Fibroblast of skin of left quadriceps (primary cell): ENCODE measurements at places on chromosomes 5 and 9.
A peak's percentile ranks its signal among the peaks of the same experiment; 100 is the strongest.

DNA sequence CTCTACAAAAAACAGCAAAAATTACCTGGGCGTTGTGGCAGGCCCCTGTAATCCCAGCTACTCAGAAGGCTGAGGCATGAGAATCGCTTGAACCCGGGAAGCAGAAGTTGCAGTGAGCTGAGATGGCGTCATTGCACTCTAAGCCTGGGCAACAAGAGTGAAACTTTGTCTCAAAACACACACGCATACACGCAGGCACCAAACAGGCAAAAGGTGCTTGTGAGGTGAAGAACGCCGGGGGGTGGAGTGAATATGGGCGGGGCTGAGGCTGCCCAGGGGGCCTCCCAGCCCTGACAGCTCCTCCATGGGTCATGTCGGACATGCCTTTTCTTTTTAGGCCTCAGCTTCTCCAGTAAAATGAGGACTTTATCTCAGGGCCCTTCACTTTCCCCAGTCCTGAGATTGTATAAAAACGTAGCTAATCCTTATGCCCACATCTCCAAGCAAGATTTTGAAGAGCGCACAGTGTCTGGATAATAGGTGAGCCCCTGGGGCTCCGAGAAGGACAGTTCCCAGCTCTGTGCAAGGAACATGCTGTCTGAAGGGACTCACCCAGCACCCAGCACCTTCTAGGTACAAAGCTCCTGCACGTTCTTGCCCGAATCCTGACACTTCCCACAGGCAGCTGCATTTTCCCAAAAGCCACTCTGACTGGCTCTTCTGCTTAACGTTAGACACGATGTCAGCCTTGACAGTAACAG lies 168.3 kb downstream of the COL23A1 start:
- no peak for DNase-seq

DNA sequence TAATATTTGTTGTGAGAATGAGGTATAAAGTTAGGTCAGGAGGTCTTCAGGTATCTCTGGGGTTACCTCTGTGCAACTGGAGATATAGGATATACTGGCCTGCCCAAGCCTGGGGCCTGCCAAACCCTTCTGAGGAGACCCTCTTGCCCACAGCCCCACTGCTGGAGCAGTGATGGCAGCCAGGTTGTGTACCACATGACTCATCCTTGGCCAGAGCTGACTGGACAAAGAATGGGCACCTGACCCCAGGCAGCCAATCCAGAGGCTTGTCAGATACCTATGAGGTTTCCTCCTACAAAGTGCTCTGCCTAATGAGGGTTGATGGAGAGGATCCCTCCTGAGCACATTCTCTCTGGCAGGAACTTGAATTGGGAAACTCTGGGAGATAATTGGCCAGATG lies 56.1 kb upstream of the TBC1D2 start:
- DNase-seq = no peak

DNA sequence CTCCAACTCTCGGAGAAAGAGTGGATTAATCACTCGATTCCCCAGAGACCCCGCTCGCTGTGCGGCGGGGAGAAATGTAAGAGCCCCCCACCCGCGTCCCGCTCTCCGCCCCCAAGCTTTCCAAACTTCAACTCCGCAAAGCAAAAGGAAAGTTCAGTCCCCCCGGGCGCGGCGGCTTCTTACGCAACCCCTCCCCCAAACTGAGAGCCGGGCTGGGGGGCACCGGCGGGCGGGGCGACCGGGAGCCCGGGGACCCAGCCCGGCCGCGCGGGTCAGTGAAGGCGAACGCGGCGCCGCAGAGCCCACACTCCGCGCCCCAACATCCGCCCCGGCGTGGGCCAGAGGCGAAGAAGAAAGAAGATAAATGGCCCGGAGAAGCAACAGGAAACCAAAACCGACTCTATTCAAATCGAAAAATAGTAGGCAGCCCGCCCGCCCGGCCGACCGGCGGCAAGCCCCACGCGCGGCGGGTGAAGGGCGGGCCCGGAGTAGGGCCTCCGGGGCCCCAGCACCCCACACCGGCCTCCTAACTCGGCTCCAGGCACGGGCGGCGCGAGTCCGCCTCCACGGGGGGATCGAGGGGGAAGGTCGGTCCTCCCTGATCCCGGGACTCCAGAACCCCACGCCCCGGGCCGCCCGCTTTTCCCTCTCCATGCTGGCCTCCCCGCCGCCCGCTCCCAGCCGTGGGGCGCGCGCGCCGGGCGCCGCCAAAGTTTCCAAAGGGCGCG lies 720 bp downstream of the NOTCH1 start:
- DNase-seq = no peak

- DNase-seq = no peak
Measured at GRCh38 chr5:44390351-44390750, 1.1 kb upstream of the FGF10 start.

DNA sequence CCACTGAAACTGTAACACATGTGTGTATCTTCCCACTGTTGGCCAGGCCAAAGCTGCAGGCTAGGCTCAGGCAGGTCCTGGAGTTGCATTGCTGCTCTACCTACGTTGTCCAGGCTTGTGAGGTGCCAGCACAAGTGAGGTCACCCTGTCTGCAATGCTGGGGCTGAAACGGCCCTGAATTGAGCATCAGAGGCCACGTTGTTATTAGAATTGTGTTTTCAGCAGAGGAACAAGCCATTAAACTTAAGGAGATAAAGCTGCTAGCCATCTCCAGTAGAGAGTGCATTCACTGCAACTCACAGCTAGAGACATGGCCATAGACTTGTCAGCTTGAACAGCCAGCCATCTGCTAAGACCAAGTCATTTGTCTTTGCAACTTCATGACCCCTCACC lies 191.8 kb downstream of the SEMA6A start:
- DNase-seq = no peak

GRCh38 chr5:117054911-117055310 lies 480.3 kb upstream of the SEMA6A start:
- DNase-seq = no peak

DNA sequence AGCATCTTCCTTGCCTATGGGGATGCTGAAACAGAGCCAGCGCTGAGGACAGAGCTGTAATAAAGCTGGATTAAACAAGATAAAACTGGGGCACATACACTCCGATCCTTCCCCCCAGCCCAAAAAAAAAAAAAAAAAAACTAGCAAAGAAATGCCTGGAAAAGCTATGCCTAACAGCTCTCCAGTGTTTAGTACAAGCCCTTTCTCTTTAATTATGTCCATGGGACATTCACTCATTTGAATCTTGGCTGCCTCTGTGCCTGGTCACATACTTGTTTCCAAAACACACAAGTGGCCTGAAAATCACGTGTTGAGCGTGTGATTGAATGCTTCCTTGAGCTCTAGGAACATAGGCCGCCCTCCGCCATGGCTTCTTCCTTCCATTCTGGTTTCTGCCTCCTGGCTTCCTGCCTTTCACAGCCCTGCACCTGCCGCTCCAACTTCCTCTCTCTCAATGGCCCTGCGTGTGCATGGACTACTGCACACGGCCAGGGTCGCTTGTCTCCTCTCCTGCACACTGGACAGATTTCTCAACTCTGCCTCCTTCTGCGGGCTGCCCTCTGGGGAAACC lies 111.0 kb upstream of the RETREG1 start:
- DNase-seq = no peak

- DNase-seq = no peak
Measured at GRCh38 chr9:79569814-79570447, 1.8 kb upstream of the TLE4 start.

GRCh38 chr9:137978262-137978714 lies 100.7 kb downstream of the CACNA1B start:
- DNase-seq = no peak

GRCh38 chr9:76803083-76803482 lies 38.8 kb downstream of the PCA3 start:
- no peak for DNase-seq

DNA sequence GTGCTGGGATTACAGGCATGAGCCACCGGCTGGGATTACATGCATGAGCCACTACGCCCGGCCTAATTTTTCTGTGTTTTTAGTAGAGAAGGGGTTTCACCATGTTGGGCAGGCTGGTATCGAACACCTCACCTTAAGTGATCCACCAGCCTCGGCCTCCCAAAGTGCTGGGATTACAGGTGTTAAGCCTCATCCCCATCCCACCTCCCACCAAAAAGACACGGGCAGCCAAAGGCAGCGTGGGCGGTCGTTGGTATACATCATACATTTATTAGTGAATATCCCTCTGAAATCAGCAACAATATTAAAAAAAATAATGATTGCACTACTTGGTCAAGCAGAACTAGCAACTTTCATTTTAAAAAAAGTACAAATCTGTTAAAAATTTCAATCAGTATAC lies 10.7 kb downstream of the RNF44 start:
- no peak for DNase-seq

GRCh38 chr9:79575547-79575946 lies 3.8 kb downstream of the TLE4 start:
- DNase-seq = no peak

DNA sequence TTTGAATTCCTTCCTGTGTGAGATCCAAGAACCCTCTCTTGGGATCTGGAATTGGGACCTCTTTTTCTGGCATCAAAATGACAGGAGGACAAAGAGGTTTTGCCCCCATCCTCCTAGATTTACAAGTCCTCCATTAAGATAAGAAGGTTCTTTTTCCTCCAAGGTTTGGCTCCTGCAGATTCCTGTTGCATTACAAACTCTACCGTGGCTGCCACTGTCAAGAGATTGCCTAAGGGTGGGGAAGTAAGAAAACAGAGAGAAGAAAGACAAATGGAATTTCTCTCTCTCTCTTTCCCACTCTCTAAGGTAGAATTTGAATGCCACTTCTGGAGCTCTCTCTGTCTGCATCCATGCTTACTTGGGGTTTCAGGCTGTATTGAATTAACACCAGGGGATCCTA lies 12.0 kb upstream of the SVEP1 start:
- no peak for DNase-seq

DNA sequence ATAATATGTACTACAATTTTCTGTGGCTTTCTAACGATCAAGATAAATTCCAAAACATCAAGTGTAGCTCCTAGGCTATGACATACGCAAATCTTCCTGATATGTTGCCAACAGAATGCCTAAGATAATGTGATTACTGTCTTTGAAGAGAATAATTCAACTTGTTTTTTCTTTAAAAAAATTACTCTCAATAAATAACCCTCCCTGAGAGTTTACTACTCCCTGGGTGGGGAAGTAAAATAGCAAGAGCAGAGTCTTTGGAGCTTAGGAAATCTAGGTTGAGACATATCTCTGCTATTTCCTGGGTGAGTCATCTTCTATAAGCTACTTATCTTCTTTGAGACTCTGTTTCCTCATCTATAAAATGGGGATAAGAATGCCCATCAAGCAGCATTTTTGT lies 201.2 kb downstream of the ACTL7B start:
- DNase-seq = peak; percentile 50

- no peak for DNase-seq
Measured at GRCh38 chr9:130759738-130760137, 66.2 kb downstream of the EXOSC2 start.

DNA sequence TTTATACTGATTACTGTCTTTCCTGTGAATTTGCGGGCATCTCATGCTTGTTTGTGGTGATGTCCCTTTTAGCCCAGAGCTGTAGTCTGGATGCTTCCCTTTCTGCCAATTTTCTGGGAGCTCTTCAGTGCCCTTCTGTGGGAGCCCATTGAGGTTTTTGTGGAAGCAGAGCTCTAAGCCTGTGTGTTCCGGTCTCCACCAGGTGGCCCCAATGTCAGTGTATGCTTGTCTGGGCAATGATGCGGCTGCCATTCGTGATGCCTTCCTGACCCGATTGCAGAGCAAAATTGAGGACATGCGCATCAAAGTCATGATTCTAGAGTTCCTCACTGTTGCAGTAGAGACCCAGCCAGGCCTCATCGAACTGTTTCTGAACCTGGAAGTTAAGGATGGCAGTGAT lies 35.1 kb downstream of the SH3GLB2 start:
- DNase-seq = no peak

- DNase-seq = no peak
Measured at GRCh38 chr5:81242906-81243436, 9.8 kb downstream of the CKMT2 start.

- no peak for DNase-seq
Measured at GRCh38 chr5:321230-321725, at the start of gene AHRR. AHRR (plus strand) TSS chr5:321714; CDS start chr5:343903, 22,189 bp downstream.

DNA sequence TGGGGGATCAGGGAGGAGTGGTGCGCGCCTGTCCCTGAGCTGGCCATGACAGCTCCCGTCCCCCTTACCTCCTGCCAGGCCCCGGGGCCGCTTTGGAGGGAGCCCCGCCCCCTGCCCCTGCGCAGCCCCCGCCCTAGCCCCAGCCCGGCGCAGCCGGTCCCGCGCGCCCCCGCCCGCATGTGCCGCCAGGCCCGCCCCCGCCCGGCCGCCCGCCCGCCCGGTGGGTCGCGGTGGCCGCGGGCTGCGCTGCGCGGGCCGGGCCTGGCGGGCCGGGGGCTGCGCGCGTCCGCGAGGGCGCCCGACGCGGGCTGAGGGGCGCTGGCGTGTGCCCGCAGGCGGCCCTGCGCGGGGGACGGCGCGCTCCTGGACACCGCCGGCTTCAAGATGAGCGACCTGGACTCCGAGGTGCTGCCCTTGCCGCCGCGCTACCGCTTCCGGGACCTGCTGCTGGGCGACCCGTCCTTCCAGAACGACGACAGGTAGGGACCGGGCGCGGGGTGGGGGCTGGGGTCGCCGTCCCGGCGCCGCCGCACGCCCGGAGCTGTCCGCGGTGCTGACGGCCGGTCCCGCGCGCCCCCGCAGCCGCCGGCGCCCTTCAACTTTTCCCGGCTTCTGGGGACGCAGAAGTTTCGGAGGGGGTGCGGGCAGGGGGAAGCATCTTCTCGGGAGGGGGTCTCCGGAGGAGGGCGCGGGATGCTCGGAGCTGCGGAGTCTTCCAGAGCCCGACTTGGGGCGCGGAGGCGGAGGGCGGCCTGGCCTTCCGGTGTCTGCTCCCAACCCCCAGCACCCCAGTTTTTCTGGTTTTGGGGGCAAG lies 12.5 kb downstream of the KCNT1 start:
- DNase-seq = no peak

GRCh38 chr5:119022017-119022745 lies 33.8 kb upstream of the DTWD2 start:
- DNase-seq = no peak

GRCh38 chr9:77291714-77292113 lies 114.4 kb downstream of the VPS13A start:
- DNase-seq = no peak

GRCh38 chr5:14236757-14237156 lies 93.6 kb downstream of the TRIO start:
- DNase-seq = no peak

DNA sequence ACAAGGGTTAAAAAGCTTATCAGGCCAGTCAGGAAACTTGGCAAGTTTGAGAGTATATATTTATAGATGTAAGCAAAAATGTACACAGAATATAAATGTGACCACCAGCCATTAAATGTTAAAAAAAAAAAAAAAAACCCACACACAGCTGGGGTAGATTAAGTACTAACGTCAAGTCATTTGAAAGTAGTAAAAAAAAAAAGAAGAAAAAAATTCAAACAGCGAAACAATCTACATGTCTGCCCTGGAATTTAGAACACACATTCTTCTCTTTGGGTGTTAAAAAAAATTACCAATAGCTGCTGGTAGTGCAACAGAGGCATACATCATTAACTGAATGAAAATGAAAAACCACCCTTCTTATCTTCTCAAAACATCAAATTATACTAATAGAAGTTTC lies 269.7 kb downstream of the MLLT3 start:
- peak; percentile 78 for DNase-seq

DNA sequence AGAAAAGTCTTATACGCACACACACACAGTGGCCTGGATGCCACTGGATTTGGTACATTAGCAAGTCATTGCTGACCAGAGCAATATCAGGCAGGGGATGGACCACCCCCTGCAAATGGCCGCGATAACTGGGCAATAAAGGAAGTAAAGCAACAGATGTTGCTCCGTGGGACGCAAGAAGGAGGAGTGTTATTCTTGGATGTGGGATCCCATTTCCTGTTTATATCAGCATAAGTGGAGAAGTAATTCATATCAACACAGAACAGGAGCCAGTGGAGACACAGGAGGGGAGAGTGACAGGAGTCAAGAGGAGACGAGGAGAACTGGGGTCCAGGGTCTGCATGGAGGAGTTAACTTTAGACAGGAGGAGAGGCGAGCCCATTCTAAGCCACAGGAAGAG lies 18.4 kb downstream of the RUFY1 start:
- no peak for DNase-seq
